ENCODE measurements at places on chromosomes 7 and 10.

DNA sequence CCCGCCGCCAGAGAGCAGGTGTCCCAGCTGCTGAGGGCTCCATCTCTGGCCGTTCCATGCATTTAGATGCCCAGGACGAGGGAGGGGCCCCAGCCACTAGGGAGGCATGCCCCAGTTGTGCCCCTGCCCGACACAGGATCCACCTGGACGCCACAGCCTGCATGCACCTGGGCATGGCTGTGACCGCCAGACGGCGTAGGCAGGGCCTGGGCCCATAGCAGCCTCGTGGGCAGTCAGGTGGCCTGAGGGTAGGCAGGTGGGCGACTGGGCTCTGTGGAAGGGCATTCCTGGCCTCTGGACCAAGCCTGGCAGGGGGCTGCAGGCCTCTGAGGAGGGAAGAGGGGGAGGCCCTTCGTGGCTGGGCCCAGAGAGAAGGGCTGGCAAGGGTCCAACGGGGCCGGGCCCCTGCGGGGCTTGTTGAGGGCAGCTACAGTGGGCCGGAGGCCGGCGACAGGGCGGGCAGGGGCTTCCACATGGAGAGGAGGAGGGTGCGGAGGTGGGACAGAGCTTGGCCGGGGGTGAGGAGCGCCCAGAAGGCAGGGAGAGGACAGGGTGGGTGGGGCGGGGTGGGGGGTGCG lies 76.0 kb upstream of the NKX6-2 start:
- no peak for DNase-seq

DNA sequence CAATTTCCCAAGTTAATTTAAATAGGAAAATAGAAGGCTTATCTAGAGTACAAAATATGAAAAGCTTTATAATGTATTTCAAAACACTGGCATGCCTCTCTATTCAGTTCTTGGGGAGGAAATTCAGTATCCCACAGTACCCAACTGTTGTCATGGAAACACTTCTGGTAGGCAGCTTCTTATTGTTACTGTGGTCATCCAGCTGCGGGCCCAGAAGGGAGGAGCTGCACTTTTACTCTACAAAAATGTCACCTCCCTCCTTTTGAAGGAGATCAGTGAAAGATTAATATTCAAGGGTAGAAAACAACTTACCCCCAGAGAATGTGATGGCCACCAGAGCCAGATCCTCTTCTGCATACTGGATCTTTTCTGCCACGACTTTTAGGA lies 202.8 kb downstream of the RAPGEF5 start:
- no peak for DNase-seq

DNA sequence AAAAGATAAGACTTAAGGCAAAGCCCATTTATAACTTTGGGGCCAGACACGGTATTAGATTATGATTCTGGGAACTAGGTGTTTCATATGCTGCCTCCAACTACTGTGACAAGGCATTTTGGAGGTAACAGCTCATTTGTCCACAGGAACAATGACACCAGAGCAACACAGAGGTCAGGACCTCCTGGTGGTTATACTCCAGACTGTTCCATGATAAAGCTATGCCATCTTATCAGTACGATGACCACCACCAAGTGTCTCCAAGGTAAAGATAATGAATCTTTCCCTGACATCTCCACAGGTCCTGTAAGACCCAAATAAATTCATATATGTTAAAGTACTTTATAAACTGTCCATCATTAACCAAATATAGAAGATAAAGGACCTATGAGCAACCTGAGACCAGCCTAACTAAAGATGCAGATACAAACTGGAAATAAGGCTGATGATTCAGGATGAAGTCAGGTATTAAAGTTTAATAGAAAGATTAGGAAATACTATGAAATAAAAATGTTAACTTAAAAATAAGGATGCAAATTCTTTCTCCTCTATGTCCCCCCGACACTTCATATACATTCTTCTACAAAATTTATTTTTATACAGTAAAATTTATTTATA lies 26.2 kb downstream of the CUL2 start:
- DNase-seq: no peak

DNA sequence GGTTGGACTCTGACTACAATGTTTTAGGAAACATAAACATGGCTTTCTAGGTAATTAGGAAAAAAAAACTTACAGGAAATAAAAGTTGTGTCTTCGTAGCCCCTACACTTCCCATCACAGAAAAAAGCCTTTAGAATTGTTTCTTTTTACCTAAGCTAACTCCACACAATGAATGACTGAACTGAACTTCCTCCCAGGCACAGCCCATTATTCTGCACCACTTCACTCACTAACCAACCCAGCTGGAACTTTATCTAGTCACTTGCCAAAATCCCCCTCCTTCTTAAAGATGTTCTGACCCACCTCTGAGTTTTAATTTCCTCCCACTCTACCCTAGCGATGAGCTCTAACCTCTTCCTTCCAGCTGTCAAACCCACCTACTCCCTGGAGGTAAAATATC lies 91.7 kb upstream of the MEOX2 start:
- DNase-seq: no peak

- no peak for DNase-seq
These were observed 257.0 kb downstream of the OTUD1 start for GRCh38 chr10:23695825-23696420.
